Progenitor cell of endocrine pancreas (in vitro differentiated cells): ENCODE measurements at places on chromosomes 12 and 14. TPM values are rescaled to one million over a fixed set of nuclear protein-coding genes. Genes with fewer than 3 reads are reported as not detected.

- peaks cover 14% of the 10 kb centered on the region for H3K27me3 ChIP-seq
- H3K27ac ChIP-seq: no peak overlapping the region
- no peak for DNase-seq
- H3K36me3 ChIP-seq: no peaks in the 10 kb centered on the region
- H3K4me3 ChIP-seq: no peak overlapping the region
Measured at GRCh38 chr14:97724265-97724731, 927.1 kb downstream of the VRK1 start.

- no peak overlapping the region for H3K4me3 ChIP-seq
- H3K27me3 ChIP-seq: no peaks in the 10 kb centered on the region
- H3K4me1 ChIP-seq: peaks cover 3% of the 10 kb centered on the region
- no peak overlapping the region for H3K27ac ChIP-seq
Measured at GRCh38 chr14:94458558-94459205, 6.1 kb upstream of the SERPINA11 start.

- peaks cover 2% of the 10 kb centered on the region for H3K27me3 ChIP-seq
- H3K4me3 ChIP-seq: peak overlapping the region; percentile 58
- peaks cover 40% of the 10 kb centered on the region for H3K4me1 ChIP-seq
- DNase-seq: no peak
- peak overlapping the region; percentile 90 for H3K27ac ChIP-seq
Measured at GRCh38 chr12:53048033-53048779, 1.7 kb upstream of the TNS2 start.

AMN gene
- total RNA-seq: 2.5 and 3.0 TPM in 2 replicates

GRCh38 chr14:51129130-51129529, 34.2 kb upstream of the TRIM9 start:
- peaks cover 2% of the 10 kb centered on the region for H3K36me3 ChIP-seq
- no peak overlapping the region for H3K27ac ChIP-seq
- no peaks in the 10 kb centered on the region for H3K4me1 ChIP-seq
- DNase-seq: no peak
- H3K4me3 ChIP-seq: no peak overlapping the region

GRCh38 chr14:61130512-61131260, 149.6 kb downstream of the SLC38A6 start:
- no peak for DNase-seq
- H3K4me1 ChIP-seq: peaks cover 11% of the 10 kb centered on the region
- H3K4me3 ChIP-seq: no peak overlapping the region
- H3K27me3 ChIP-seq: peaks cover 6% of the 10 kb centered on the region
- no peaks in the 10 kb centered on the region for H3K36me3 ChIP-seq
- no peak overlapping the region for H3K27ac ChIP-seq

STRAP gene
- 229 and 243 TPM in 2 replicates for total RNA-seq
